ENCODE measurements at places on chromosomes 5 and 9. TPM values are rescaled to one million over a fixed set of nuclear protein-coding genes. Genes with fewer than 3 reads are reported as not detected.

FAM78A gene
- 1.6 TPM for total RNA-seq

LEAP2 gene
- 0.80 TPM for total RNA-seq

PCDHB5 gene
- 3.4 TPM for total RNA-seq

ARL14EPL gene
- not detected for total RNA-seq

SLC36A2 gene
- total RNA-seq = not detected

ANKDD1B gene
- 0.66 TPM for total RNA-seq
